Chondrocyte (in vitro differentiated cells): ENCODE measurements at places on chromosomes 4 and X. TPM values are rescaled to one million over a fixed set of nuclear protein-coding genes. Genes with fewer than 3 reads are reported as not detected.

DNA sequence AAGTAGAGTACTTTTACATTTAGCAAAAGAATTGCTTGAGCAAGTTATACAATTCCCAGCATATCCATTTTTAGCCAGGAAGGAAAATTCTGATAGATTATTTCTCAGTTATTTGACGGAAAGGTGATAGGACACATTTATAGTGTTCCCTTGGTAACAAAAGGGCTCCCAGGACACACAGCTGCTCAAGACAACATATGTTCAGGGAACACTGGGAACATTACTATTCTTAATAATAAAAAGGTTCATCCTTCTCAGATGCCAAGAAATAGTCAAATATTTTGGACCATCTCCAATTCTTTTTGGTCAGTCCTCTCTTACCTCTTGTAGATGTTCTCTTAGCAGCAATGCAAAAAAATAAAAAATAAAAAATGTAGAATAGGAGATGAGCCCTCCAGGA is 66.8 kb upstream of the SMAD1 start:
- DNase-seq: no peak

ERAS gene
- total RNA-seq: 0.22 TPM in 1 of 3 replicates, not detected in the others

GRCh38 chrX:7054219-7055216 is 93.0 kb upstream of the STS start:
- no peak for DNase-seq

ADH1A gene
- not detected in 3 replicates for total RNA-seq

- DNase-seq: no peak
Measured at GRCh38 chr4:187632260-187632995, 363.1 kb upstream of the ZFP42 start.

GRCh38 chr4:96108146-96108545 is 268.3 kb downstream of the PDHA2 start:
- DNase-seq: no peak

CLGN gene
- 0.41 to 0.89 TPM (median 0.60 TPM) in 3 replicates for total RNA-seq

- no peak for DNase-seq
Measured at GRCh38 chr4:60885011-60885410, 315.1 kb upstream of the ADGRL3 start.

TASL gene
- not detected in 3 replicates for total RNA-seq

GRCh38 chrX:115318139-115318538 is 28.6 kb downstream of the LUZP4 start:
- DNase-seq: no peak

DNA sequence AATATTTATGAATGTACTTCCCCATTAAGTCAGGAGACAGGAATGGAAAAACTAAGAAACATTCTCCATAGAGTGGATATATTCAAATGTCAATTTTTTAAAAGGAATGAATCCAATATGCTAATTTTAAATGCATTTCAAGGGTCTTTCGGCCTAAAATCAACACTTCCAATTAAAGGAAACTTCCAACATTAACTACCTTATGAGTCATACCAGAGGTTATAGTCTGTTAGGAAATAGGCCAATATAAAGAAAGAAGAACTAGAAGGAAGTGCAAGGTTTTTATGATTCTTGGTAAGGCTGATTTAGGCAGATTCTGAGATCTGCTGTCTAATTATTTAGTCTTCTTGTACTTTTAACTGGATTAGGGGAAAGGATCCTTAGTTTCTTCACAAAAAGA is 260.1 kb upstream of the EDNRA start:
- DNase-seq: no peak

SLC4A4 gene
- 12.8 to 21.9 TPM (median 14.8 TPM) in 3 replicates for total RNA-seq

DNA sequence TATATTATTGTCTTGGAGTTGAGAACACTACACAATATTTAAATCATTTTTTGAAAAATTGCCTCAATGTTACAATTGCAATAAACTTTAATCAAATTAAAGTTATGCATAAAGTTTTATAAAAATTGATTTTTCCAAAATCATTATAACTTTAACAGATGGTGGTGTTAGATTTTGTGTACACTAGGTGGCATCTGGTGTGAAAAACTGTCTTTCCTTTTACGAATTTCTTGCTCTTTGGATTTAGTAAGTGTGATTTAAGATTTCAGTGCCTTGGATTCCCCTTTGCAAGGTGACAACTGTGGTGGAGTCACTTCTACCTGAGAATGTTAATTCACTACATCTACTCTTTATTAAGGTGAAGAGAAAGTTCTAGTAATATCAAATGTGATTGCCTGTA is 91.6 kb downstream of the AREG start:
- DNase-seq: no peak

DNA sequence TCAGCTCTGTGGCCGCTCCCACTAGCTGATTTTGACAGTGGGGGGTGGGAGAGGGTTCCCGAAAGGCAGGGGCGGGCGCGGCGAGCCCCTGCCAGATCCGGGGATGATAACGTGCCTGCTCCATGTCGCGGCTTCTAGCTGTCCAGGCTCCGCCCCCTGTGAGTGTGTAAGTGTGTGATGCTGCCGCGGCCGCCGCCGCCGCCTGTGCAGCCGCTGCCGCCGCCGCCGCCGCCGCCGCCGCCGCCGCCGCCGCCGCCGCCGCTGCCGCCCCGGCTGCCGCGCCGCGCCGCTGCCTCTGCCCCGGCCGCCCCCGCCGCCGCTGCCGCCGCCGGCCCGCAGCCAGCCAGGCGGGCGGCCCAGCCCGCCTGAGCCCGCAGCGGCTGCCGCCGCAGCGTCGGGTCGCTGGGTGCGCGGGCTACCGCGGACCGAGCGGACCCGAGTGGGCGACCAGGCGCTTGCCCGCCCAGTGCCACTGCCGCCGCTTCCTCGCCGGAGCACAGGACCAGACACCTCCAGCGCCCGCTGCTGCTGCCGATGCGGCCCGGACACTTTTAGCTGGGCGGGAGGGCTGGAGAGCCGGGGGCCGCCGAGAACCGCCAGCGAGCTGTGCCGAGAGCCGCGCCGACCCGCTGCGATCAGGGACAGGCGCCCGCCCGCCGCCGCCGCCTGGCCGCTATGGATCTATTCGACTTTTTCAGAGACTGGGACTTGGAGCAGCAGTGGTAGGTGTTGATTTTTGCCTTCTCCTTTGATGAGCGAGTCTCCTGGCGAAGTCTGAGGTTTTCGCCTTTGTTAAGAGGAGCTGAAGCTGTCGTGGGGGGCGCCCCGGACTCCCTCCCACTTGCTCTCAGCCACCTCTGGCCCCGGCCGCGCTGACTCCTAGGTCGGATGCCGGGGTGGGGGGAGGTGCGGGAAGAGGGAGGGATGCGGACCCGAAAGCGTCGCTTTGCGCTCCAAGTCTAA is at the start of gene AFF2:
TSS of gene AFF2 (plus strand) at position 195 of the 963 bp plus-strand sequence. CDS start at position 676, 481 bp downstream.
- DNase-seq: peak; percentile 94

SH2D1A gene
- 0.82 TPM in 1 of 3 replicates, not detected in the others for total RNA-seq

DNA sequence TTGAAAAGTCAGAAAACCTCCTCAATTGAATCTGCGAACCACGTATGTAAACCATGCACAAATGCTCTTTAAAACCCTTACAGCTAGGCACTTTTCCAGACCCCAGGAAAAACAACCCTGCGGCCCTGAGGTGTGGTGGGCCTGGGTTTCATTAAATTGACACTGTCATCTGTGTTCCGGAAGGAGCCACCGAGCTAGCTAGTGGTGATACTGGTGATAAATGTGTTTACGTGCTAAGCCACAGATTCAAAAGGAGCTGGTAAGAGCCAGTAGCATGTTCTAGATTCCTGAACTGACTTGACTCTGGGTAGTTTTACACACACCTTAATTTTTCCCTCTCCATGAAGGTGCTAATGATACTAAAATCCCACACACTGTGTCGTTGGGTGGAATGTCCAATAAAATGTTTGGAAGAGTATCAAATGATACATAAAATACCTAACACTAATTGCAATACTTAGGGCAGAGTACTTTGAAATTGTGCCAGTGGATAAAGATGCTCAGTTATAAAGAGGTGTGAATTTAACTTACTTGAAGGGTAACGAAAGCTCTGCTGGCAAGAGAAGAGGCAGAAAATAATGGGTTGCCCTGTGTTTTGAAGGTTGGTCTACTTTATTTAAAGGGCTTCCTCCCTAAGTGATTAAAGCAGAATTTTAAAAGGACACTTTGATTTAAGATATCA is 8.5 kb downstream of the SMS start:
- DNase-seq: no peak

OPN1LW gene
- total RNA-seq: not detected in 3 replicates

DNA sequence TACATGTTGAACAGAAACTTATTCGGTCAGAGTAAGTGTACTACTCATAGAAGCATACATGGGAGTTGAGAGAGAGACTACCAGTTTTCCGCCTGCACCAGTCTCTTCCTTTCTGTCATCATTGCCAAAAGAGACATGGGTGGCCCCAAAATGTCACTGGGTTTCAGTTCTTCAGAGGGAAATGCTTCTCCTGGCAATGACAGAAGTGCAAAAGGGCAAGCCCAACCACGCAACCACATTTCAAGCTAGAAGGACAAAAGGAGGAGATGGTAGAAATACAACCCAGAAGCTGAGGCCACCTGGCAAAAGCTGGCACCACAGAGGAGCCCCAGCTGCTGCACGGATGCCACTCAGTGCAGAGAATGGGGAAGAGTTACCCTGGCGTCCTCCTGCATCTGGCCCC is 320.1 kb downstream of the BCOR start:
- DNase-seq: no peak

GRCh38 chr4:100081491-100081890 is 108.8 kb downstream of the DDIT4L start:
- DNase-seq: no peak

DNA sequence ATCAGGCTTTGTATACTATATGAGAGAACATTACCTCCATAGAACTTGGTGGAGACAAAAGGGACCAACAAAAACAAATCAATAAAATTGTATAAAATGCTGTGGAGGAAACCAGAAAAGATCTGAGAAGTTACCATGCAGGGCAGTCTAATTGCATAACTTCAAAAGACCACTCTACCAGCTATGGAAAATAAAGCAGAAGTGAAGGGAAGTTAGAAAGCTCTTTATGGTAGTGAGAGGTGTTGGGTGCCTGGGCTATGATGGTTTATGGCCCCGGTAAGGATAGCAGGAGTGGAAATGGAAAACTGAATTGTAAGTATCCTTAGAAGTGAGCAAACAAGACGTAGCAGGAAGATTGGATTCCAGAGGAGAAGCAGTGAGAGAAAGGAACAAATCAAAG is 3.1 kb downstream of the TMEM184C start:
- DNase-seq: no peak

GRCh38 chr4:77734928-77735327 is 84.2 kb downstream of the CNOT6L start:
- no peak for DNase-seq

- no peak for DNase-seq
Measured at GRCh38 chr4:74166818-74167217, 8.9 kb downstream of the MTHFD2L start.

DNA sequence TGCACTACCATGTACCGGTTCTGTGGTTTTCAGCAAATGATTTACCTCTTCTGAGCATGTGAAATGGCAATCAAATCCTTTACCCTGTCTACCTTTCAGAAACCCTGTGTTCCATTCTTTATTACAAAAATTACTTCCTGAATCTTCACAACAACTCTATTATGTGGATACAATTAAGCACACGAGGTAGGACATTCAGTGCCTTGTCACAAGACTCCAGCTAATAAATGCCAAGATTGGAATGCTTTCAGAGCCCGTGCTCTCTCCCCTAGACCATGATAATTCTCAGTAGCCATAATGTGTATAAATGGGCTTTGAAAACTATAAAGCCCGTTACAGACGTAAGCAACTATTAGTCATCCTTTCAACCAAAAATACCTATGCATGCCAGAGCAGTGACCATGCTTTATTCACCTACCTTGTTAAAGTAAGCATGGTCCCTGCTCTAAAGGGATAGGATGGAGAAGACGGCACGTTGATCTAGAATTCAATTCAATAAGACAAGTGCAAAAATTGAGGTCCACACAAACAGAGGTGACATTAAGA is 2.4 kb downstream of the RXFP1 start:
- DNase-seq: no peak

TLR10 gene
- total RNA-seq: not detected in 3 replicates

- DNase-seq: no peak
Measured at GRCh38 chrX:10576186-10576585, 44.2 kb downstream of the MID1 start.

PLP1 gene
- 0.77 to 1.2 TPM (median 1.1 TPM) in 3 replicates for total RNA-seq

GRCh38 chr4:137414802-137415201 is 117.5 kb downstream of the PCDH18 start:
- no peak for DNase-seq

- DNase-seq: no peak
Measured at GRCh38 chrX:10414862-10415261, 205.5 kb downstream of the MID1 start.

- DNase-seq: no peak
Measured at GRCh38 chrX:71998836-71999509, 88.3 kb downstream of the NHSL2 start.
